Activated naive CD4-positive, alpha-beta T cell treated with anti-CD3 and anti-CD28 coated beads, Interleukin-2, amount 10 ng/mL, durations not matched to agents 7 days and 5 days (primary cell): ENCODE measurements at places on chromosomes 7 and 10.

DNA sequence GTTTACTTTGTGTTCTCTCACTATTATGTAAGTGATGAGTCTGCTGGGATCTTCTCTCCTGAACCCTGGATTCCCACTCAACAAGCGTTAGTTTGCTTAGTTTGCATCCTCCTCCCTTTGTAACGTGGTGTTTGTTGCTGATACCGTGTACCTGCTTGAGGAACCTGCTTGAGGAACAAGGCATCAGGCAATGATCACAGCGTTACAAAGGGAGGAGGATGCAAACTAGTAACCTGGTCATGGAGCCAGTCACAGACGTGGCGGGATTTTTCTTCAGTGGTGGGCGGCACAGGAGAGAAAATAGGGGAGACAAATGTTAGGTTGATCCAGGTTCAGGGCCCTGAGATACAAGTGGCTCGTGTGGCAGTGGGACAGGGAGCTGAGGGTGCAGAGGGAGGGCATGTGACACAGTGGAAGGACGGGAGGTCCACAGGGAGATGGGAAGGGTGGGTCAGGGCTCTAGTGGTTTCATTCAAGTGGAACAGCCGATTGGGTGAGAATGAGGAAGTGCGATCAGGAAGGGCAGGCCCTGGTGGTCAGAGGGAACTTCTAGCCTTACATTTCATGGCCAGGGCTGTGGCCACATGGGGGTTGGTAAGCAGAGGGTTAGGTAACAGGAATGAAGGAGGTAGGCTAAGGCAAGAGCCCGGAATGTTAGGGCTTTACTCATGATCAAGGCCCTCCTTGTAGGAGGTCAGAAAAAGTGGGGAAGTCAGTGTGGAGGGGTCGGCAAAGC lies 38.0 kb downstream of the SNX10 start:
- no peak for DNase-seq
- H3K36me3 ChIP-seq: peaks cover 15% of the 10 kb centered on the region
- H3K27ac ChIP-seq: no peak overlapping the region
- no peaks in the 10 kb centered on the region for H3K27me3 ChIP-seq
- H3K4me3 ChIP-seq: no peak overlapping the region
- peaks cover 13% of the 10 kb centered on the region for H3K4me1 ChIP-seq

GRCh38 chr10:88901206-88901983 lies 21.4 kb downstream of the STAMBPL1 start:
- no peaks in the 10 kb centered on the region for H3K27me3 ChIP-seq
- peaks cover 48% of the 10 kb centered on the region for H3K4me1 ChIP-seq
- peaks cover 68% of the 10 kb centered on the region for H3K36me3 ChIP-seq

GRCh38 chr10:124205432-124205831 lies 112.0 kb upstream of the CHST15 start:
- no peaks in the 10 kb centered on the region for H3K36me3 ChIP-seq
- H3K4me1 ChIP-seq: no peaks in the 10 kb centered on the region
- H3K27me3 ChIP-seq: peaks cover 7% of the 10 kb centered on the region
- no peak overlapping the region for H3K4me3 ChIP-seq

GRCh38 chr10:34370126-34370525 lies 445.0 kb downstream of the PARD3 start:
- H3K4me1 ChIP-seq: peaks cover 13% of the 10 kb centered on the region
- H3K4me3 ChIP-seq: no peak overlapping the region
- DNase-seq: no peak

- DNase-seq: no peak
- no peak overlapping the region for H3K27ac ChIP-seq
- no peaks in the 10 kb centered on the region for H3K4me1 ChIP-seq
- peaks cover 54% of the 10 kb centered on the region for H3K36me3 ChIP-seq
Observed at GRCh38 chr10:15780353-15781135, 60.8 kb upstream of the ITGA8 start.

DNA sequence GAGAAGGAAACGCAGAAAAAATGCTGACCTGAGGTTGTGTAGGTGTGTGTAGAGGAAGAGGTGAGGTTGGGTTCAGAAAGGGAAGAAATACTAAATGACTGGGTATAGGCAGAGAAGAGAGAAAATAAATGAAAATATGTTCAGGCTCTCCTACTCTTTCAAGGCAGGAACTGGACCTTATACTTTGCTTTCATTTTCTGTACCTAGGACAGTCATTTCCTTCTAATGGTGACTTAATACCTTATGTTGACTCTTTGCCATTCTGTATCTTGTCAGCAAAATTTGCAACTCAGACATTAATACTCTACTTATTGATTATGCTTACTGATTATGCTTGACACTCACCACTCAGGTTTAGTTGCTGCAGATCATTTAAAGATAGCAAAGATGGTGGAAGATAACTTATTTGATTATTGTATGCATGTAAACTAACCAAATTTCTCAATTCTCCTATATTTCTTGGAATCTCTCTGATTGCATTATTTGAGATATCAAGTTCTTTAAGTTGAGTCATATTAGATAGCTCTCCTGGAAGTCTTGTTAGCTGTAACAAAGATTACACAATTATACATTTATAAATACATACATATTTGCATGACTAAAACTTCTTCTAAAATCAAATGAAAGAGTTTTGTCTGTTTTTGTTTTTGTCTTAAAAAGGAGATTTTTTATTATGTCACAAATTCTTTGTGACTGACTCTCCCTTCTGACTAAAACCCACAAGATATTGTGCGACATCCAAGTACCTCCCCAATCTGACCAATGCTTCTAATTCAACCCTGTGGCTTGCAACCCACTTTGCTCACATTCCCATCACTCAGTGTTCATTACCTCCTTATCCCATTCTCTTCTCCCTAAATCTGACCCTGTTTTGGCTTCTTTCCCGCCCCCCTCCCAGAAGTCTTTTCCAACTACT lies 20.0 kb downstream of the LRRD1 start:
- H3K4me3 ChIP-seq: no peak overlapping the region
- H3K4me1 ChIP-seq: peaks cover 2% of the 10 kb centered on the region
- H3K27me3 ChIP-seq: peaks cover 14% of the 10 kb centered on the region
- DNase-seq: no peak

DNA sequence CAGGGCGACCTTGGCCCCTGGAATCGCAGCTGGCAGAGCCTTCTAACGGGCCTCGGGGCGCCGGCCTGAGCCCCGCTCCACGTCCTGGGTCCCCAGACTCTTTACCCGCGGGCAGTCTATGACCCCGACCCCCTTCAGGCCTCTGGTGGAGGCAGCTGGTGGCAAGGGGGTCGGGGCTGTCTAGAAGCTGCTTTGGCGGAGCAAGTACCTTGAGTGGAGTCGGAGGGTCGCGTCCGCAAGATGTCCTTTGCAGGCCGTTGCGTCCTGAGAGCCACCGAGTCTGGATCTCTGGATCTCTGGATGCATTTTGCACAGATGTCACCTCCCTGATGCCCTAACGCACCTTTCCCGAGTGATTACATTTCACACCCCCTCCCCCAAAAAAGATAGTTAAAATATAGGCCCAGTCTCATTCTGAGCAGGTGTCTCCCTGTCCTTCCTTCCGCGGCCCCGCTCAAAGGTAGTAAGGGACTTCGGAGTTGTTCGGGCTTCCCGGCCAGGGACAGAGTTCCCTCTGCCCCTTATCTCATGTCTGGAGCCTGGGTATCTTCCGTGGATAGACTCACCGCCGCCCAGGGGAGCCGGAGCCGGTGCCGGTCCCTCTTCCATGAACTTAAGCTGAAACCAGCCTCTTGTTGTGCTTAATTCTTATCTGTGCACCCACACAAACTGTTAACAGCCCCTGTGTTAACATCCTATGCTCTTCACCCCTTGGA lies 457 bp downstream of the ACADSB start:
- H3K27ac ChIP-seq: peak overlapping the region; percentile 98
- peak; percentile 36 for DNase-seq
- peaks cover 41% of the 10 kb centered on the region for H3K4me1 ChIP-seq
- H3K27me3 ChIP-seq: no peaks in the 10 kb centered on the region

- H3K36me3 ChIP-seq: no peaks in the 10 kb centered on the region
- no peaks in the 10 kb centered on the region for H3K27me3 ChIP-seq
- H3K27ac ChIP-seq: no peak overlapping the region
- no peaks in the 10 kb centered on the region for H3K4me1 ChIP-seq
- no peak overlapping the region for H3K4me3 ChIP-seq
- no peak for DNase-seq
Observed at GRCh38 chr10:131346456-131346855, 34.9 kb upstream of the TCERG1L start.

DNA sequence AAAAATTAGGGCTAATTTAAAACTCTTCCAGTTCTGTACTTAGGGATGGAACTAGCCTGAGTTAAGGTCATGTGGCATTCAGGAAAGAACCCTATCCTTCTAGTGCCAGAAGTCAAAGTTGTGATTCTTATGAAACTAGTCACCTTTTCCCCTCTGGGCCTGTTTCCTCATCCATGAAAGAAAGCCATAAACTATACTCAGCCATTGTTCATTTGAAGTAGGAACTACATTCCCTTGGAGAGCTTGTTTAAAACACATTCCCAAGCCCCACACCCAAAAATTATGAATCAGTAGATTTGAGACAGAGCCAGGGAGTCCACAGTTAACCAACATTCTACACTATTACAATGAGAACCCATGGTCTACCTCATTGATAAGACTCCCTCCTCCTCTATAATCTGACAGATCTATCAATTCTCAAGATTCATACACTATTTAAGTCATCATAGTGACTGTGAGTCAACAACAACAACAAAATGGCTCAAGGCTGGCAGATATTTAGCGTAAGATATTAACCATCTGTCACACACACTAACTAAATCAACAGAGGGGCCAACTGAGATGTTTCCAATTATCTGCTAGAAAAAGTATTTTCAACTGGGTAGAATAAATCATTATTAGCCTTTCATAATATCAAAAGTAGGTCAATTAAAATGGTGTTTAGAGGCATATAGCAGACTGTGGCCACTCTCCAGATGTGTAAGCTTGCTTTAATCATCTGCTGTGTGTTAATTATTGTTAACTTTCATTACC lies 102.3 kb downstream of the SLC25A13 start:
- no peak overlapping the region for H3K27ac ChIP-seq
- H3K4me1 ChIP-seq: no peaks in the 10 kb centered on the region
- no peaks in the 10 kb centered on the region for H3K27me3 ChIP-seq
- no peak overlapping the region for H3K4me3 ChIP-seq
- no peak for DNase-seq
